Stimulated activated CD8-positive, alpha-beta memory T cell treated with anti-CD3 and anti-CD28 coated beads, Interleukin-4, amount 100 ng/mL, for 1 hour (primary cell): ENCODE measurements at places on chromosomes 5 and 9.

DNA sequence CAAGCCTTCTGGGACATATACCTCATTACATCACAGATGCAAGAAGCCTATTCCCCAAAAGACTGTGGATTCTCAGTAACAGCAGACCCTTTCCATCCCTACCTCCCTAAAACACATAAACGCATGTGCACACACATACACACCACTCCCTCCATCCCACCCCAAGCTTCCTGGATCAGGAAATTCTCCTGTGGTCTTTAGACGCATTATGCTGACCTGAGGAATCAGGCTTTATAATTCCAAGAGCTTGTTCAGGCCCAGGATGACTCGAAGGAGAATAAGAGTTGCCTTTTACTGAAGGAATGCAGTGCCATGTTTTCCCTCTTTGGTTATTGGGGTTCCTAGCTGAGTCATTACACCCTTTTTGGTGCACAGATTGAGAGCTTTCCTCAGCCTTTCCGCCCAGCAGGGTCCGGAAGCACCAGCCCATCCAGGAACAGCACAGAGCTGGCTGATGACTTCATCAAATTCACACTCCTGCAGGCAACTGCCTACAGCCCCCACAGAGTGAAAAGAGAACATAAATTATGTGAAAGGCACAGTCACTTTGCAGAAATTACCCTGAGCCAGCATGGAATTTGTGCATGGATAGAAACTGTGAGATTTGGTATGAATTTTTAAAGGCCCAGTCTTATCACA lies 385.0 kb upstream of the TRPC7 start:
- no peak for DNase-seq

DNA sequence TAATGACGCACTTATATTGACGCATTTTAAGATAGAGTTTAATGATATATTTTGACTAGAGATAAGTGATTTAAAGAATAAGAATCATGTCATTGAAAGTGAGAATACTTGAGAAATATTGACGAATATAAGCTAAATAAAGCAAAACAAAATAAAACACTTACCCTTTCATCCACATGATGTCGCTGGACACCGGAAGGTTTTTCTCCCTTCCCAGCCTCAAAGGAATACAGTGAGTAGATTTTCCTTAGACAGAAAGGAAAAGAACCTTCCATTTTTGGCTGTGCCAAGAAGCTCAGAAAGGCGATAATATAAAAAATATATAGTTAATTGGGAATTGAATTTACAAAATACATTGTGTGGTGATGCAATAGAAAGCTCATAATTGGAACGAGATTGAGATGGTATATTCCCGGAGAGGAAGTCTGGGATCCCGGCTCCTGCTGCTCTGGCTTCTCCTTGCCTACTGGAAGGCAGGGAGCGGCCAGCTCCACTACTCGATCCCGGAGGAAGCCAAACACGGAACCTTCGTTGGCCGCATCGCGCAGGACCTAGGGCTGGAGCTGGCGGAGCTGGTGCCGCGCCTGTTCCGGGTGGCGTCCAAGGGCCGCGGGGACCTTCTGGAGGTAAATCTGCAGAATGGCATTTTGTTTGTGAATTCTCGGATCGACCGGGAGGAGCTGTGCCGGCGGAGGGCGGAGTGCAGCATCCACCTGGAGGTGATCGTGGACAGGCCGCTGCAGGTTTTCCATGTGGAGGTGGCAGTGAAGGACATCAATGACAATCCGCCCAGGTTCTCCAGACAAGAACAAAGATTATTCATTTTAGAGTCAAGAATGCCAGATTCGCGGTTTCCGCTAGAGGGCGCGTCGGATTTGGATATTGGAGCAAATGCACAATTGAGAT lies at the start of gene PCDHA5:
Gene PCDHA5, plus strand, starts transcription at position 239 of the 906 bp plus-strand sequence.
- DNase-seq = no peak

DNA sequence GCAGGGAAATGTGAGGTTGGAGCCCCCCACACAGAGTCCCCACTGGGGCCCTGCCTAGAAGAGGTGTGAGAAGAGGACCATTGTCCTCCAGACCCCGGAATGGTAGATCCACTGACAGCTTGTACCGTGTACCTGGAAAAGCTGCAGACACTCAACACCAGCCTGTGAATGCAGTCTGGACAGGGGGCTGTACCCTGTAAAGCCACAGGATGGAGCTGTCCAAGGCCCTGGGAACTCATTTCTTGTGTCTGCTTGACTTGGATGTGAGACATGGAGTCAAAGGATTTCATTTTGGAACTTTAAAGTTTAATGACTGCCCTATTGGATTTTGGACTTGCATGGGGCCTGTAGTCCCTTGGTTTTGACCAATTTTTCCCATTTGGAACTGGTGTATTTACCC lies 535.0 kb upstream of the MEF2C start:
- DNase-seq = no peak

DNA sequence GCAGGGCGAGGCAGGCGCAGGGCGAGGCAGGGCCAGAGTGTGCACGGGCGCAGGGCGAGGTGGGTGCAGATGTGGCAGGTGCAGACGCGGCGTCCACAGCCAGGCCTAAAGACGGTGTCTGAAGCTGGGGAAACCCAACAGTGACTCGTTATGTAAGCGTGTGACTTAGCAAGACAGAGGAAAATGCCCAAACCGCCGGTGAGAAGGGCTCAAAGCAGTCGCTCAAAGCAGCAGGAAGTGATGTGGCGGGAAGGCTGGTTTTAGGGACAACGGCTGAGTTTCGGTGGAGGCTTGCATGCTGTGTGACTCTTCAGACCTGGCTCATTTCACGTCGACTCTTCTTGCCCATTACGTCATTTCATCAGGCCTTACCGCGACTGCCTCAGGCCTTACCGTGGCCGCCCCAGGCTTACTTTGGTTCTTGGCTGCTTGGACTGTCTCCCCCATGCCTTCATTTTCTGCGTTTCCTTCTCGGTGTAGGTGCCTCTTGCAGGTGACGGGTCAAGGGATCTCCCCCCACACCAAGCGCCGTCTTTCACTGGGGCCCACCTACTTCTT lies 50.5 kb upstream of the EXOC3 start:
- DNase-seq = no peak

- no peak for DNase-seq
Observed at GRCh38 chr9:438066-438465, 223.4 kb downstream of the DOCK8 start.

DNA sequence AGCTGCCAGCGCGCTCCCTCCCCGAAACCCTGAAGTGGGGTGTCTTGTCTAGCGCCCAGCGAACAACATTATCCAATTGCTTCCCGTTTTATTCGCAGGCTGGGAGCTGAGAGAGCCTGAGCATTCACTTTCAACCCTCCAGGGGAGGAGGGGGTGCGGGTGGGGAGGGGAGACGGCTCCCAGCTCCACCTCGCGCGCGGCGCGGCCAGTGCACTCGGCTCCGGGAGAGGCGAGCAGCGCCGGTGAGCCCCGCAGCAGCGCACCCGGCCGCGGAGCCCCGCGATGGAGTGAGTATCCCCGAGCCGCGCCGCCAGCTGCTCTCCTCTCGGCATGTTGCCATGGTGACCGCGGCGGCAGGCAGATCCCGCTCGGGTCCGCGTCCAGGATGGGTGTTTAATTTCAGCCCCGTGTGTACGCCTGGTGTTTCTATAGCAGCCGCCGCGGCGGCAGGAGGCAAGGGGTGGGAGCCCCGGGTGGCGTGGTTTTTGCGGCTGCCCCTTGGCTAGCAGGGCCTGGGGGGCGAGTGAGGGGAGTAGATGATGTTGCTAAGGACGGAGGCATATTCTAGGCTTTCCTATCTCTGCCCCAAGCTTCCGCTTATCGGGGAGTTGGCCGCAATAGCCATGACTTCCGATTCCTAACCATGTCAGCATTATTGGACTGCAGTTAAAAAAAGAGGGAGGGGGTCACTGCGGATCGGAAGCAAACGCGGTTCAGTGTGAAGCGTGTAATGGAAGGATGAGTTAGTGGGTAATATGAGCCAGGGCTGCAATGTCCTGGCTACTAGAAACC lies 139.2 kb upstream of the PALM2AKAP2 start:
- DNase-seq = no peak

DNA sequence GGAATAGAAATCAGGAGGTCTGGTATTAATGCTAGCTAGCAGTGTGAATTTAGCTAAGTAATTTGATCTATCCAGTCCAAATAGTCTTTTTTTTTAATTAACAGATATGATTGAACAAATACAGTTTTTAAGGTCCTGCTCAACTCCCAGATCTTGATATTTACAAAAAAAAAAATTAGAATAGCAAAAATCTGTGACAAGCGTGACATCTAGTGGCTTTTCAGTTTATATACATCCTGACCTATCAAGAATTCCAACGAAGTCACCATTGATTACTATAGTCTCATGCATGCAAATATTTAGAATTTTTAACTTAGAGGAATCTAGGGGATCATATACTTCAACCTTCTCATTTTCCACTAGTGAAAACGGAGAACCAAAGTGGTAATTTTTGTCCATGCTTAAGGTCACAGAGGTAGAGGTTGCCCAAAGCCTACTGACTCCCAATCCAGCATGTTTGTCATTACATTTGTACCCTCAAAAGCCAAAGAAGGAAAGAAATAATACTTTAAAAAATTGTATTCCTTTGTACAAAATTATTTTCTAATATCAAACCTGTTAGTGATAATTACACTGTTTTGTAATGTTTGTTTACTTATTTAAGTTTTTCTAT lies 17.6 kb upstream of the TARS1 start:
- no peak for DNase-seq

DNA sequence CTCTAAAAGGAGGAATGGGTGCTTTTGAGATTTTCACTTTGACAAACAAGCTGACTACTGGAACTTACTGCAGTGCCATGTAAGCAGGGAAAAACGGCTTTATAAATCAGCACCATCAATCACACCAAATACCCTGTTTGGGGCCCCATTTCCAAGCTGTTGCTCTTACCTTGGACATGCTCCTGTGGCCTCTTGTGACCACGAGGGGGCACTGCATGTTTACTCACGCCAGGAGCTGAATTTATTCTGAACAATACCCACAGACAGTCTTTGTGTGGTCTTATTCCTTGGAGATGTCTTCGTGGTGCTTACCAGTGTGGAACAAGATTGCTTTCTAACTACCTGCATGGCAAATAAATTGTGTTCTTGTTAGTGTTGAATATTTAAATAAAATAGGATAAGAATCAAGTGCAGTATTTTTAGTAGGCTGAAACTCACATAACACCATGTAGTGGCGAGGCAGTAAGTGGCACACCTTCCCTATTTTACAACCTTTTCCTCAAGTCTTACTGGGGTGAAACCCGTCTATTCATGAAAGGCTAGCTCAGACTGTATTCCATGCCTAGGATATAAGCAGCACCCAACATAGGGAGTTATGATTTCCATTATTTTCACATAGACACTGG lies 155.5 kb upstream of the NMUR2 start:
- no peak for DNase-seq

GRCh38 chr5:146059460-146060220 lies 45.7 kb downstream of the PLAC8L1 start:
- DNase-seq = no peak

GRCh38 chr5:109944461-109944860 lies 254.7 kb downstream of the MAN2A1 start:
- DNase-seq = no peak

DNA sequence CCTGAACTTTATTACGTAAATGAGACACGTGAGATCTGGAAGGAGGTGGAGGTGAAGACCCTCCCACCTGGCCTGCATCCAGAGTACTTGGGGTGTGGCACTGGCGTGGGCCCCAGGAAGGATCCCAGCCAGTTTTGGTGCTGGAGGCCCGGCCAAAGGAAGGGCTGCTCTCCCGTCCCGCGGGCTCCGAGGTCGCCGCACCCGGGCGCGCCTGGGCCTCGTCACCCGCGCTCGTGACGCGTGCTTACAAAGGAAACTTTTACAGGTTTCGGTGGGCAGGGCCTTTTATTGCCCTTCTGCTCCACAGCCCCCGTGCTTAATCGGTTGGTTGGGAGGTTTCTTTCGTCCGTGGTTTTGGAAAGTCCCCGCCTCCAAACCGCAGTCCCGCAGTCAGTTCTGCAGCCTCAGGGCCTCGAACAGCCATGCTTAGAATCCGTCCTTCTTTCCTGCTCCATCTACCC lies 29.2 kb downstream of the CDKN2A start:
- DNase-seq = no peak

- DNase-seq = no peak
Observed at GRCh38 chr9:79477955-79478771, 93.6 kb upstream of the TLE4 start.

- DNase-seq = no peak
Observed at GRCh38 chr5:94746731-94747124, 128.3 kb downstream of the SLF1 start.

DNA sequence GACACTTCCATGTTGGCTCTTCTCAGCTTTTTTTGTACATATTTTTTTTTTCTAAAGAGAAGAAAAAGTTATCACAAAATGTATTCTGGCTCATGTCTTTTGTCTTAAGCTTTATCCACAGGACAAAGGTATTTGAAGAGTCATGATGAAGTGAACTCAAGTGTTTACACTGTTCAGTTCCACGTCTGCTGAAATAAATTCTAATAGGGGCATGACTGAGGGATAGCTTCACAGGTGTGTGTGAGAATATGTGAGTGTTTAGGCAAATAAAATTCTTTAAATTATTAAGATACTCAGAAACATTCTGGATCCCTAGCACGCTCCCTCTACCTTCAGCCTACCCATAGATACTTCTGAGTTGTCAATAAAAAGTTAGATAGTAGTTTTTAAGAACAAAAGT lies 59.8 kb downstream of the BAAT start:
- no peak for DNase-seq

DNA sequence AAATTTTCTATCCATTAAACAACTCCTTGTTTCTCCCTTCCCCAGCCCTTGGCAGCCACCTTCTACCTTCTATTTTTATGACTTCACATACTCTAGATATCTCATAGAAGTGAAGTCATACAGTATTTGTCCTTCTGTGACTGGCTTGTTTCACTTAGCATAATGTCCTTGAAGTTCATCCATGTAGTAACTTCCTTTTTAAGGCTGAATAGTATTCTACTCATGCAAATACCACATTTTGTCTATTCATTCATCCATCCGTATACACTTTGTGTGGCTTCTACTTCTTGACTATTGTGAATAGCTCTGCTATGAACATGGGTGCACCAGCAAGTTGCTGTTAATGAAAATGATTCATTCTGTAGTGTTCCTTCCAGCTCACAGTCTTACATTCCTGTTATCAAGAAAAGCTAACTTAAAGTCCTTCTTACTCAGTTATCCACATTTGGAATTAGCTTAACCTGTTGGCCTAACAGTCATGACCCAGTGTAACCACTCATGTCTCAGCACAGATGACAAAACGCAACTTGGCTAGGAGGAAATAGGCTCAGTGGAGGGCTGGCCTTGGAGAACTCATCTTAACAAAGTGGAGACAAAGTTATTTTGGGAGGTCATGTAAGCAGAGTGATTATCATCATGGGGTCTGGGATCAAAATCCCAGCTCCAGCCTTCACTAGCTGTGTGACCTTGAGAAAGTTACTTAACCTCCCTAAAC lies 129.7 kb upstream of the MAP3K1 start:
- no peak for DNase-seq
